ENCODE measurements at places on chromosomes 12 and 14. TPM values are rescaled to one million over a fixed set of nuclear protein-coding genes. Genes with fewer than 3 reads are reported as not detected.

DNA sequence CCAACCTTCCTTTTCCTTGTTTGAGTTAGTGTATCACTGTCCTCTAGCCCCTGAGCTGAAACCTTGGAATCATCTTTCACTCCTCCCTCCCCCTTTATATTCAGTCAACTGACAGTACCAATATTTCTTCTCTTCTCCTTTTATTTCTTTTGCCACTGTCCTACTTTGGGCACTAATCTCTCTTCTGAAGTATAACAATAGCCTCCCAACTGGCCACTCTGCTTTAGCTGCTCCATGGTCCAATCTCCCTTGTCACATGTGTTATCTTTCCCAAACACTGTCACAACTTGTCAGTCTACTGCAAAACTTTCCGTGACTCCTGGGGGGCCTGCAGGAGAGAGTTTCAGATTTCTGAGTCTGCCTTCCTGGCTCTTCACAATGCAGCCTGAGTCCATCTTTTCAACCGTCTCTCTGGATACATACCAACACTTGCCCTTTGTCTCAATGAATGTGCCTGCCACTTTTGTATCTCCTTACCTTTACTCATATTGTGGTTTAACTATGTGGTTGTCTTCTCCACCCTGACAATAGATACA lies 471.2 kb downstream of the DIO2 start:
- peak; percentile 10 for DNase-seq

DNA sequence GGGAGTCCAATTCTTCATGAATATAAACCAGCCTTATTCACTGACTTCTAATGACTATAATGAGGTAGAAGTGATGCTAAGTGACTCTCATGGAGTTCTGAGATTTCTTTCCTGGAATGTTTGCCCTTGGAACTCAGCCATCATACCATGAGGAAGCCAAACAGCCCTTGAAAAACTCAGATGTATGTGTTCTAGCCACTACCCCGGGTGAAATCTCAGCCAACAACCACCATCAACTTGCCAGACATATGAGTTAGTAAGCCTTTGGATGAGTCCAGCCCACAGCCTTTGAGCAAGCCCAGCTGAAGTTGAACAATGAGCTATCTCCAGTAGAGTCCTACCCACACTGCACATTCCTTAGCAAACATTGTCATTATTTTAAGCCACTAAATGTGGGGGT lies 149.5 kb downstream of the SLC6A15 start:
- peak; percentile 10 for DNase-seq

STYK1 gene
- total RNA-seq, result under 0.01 TPM

- DNase-seq, result no peak
Measured at GRCh38 chr14:81855007-81855406, 321.4 kb upstream of the SEL1L start.

GRCh38 chr12:13170892-13171490 lies 25.5 kb upstream of the EMP1 start:
- DNase-seq, result no peak

GRCh38 chr12:25332143-25332542 lies 81.4 kb upstream of the KRAS start:
- DNase-seq, result no peak

DNA sequence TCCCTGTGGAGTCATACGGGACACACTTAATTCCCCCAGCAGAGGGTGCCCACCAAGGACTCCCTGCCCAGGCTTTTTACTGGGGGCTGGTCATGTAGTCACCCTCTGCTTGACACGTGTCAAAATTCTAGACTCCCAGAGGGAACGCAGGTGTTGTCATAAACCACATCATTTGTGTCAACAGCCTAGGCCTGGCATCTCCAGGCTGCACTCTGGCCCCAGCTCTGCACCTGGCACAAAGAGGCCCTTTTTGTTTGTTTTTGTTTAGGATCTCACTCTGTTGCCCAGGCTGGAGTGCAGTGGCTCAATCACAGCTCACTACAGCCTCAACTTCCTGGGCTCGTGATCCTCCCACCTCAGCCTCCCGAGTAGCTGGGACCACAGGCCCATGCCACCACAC lies 21.1 kb downstream of the BRI3BP start:
- DNase-seq, result no peak

Data from osteoblast (primary cell).